ENCODE measurements at places on chromosomes 6 and 20.

- no peak for DNase-seq
Observed at GRCh38 chr6:29762051-29762450, 38.8 kb downstream of the HLA-F start.

DNA sequence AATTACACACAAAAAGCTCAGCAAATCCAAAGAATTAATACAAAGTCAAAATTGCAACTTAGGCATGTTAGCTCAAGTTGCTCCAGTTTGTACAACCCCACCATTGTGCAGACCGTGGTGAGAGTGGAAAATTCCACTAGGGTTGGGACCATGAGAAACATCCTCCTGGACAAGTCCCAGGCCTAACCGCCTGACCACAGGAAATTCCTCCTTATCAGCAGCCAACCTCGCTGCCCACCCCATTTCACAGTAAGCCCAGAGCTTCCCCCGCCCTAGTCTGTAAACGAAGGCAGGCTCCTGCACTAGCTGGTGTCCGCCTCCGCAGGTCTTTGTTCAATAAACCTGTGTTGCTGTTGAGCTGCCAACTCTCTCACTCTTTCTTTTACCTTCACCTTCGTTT, 1023.3 kb downstream of the EYS start:
- no peak for DNase-seq

DNA sequence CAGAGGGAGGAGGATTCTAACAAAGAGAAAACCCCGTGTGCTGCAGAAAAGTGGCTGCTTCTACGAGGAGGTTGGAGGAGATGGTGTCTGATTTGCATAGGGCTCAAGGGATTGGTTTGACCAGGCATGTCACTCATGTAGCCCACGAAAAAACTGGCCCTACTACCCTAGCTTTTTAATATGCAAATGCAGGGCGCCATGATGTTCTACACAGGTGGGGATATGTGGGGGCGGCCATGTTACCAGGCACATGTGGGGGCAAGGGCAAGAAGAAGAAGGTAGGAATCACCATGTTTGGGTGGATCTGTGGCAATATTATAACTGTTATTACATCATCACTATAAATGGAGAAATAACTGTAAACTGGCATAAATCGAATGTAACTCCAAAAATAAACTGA, 9.9 kb downstream of the KIAA1755 start:
- DNase-seq: no peak

DNA sequence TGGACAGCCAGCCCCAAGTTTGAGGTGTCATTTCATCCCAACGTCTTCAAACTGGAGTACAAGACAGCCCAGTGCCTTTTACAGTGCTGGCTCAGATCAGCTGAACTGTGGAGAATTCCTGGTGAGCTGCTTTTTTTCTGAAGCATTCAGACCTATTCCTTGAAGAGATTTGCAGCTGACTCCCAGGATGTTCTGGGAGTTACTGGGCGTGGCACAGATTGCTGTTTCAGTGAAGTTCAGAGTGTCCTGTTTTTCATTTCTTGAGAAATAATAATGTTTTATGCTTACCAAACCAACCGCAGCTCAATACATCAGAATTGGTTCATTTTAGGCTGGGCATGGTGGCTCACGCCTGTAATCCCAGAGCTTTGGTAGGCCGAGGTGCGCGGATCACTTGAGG, 33.4 kb upstream of the SRPK1 start:
- DNase-seq: no peak

DNA sequence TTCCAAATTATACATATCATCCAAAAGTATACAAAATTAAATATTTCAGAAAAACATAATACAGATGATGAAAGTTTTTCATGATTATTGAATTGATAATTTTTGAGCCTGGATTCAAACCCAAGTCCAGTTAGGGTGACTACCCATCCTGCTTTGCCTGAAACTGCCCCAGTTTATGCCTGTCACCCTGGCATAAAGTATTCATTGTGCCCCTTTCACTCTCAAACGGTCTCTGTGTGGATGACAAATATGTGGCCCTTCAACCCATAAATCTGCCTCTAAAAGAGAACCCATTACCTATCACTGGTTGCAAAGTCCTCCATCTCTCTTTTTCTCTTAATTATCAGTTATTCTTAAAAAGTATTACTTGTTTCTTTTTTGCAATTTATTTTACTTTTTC, 553.7 kb upstream of the JARID2 start:
- DNase-seq: no peak

GRCh38 chr6:31587791-31588777, 2.0 kb downstream of the LST1 start:
- DNase-seq: no peak

GRCh38 chr6:84860920-84861319, 96.5 kb upstream of the TBX18 start:
- DNase-seq: no peak

GRCh38 chr6:108746366-108746765, 101.9 kb upstream of the ARMC2 start:
- DNase-seq: no peak

- DNase-seq: no peak
Observed at GRCh38 chr6:41502917-41503671, 43.1 kb upstream of the FOXP4 start.

DNA sequence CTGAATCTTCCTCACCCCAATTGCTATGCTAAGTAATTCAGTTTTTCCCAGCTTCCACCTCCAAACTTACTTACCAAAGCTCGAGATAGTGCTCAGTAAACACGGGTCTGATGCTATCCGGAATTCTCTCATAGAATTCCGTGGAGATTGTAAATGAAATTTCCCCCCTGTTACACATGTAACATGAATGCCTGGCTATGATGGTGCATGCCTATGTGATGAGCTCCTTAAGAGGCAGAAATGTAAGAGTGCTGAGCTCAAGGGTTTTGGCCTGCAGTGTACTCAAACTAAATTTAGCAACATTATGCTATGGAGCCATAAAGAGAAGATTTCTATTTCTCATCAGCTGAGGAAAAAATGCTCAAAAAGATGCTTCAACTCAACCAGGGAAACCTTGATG, 133.4 kb upstream of the FUT9 start:
- no peak for DNase-seq

DNA sequence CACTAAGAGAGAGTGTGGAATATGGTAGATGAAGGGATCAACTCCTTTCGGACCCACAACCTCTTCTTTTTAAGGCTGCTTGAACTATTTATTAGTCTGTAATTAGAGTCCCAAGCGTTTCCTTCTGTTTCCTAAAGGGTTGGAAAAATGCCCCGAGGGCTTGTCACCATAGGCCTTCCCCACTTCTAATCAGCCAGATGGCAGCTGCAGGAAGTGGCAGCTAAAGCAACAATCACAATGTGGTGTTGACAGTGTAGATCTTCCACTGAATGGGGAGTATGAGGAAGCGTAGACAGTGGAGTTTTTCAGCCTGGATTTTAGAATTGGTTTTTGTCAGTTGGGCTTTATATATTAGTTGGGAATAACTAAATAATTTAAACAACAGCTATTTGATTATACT, 40.6 kb downstream of the SLC35D3 start:
- no peak for DNase-seq

DNA sequence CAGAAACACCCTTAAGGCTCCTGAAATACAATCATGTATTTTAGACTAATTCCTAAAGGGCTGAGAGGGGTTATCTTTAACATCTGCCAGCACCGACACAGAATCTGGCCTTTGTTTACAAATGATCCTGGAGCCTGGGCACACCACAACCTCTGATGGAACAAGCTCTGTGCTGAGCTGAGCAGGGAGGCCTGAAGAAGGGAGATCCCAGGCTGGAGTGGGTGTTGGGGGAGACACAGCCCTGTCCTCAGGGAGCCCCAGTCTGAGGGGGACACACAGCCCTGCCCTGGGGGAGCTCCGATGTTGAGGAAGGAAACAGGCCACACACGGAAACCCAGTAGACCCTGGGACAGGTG, 130.5 kb downstream of the VEGFA start:
- no peak for DNase-seq

All from activated CD8-positive, alpha-beta T cell treated with anti-CD3 and anti-CD28 coated beads, Interleukin-2, amount 10 ng/mL, durations not matched to agents 7 days and 5 days (primary cell).